CD8-positive, alpha-beta memory T cell (primary cell): ENCODE measurements at places on chromosomes 7 and 10. TPM values are rescaled to one million over a fixed set of nuclear protein-coding genes. Genes with fewer than 3 reads are reported as not detected.

TAS2R5 gene
- total RNA-seq: 1.3 TPM

FXYD4 gene
- total RNA-seq: not detected

DNAJC9 gene
- total RNA-seq: 75.0 TPM

RBP4 gene
- total RNA-seq: not detected

SMNDC1 gene
- 60.1 TPM for total RNA-seq

GNG11 gene
- total RNA-seq: not detected

CLRN3 gene
- total RNA-seq: not detected

MALRD1 gene
- total RNA-seq: not detected

VENTX gene
- not detected for total RNA-seq

ADIRF gene
- total RNA-seq: not detected

SYNPO2L gene
- total RNA-seq: not detected

GSTO2 gene
- total RNA-seq: 0.93 TPM

DYNC1I1 gene
- total RNA-seq: not detected

SFTPA1 gene
- not detected for total RNA-seq

ATOH7 gene
- total RNA-seq: not detected

VIPR2 gene
- total RNA-seq: 0.31 TPM
